ENCODE measurements at places on chromosomes 2 and 18.
A peak's percentile ranks its signal among the peaks of the same experiment; 100 is the strongest.

DNA sequence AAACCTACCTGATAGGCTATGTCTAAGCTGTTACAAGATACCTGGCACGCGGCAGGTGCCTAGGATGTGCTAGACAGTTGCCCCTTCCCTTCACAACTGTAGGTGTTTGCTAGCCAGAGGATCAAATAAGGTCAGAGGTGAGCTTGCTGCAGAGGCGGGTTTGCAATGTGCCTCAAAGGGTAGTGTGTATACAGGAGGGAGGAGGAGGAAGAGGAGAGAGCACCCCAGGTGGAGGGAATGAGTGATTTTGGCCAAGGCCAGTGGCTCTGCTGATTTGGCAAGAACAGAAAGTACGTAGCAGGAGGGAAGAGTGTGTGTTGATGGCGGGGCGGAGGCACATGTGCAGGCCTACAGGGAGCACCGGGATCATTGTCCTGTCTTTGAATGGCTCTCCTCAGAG is 236.5 kb downstream of the HAUS1 start:
- ATAC-seq: no peak

DNA sequence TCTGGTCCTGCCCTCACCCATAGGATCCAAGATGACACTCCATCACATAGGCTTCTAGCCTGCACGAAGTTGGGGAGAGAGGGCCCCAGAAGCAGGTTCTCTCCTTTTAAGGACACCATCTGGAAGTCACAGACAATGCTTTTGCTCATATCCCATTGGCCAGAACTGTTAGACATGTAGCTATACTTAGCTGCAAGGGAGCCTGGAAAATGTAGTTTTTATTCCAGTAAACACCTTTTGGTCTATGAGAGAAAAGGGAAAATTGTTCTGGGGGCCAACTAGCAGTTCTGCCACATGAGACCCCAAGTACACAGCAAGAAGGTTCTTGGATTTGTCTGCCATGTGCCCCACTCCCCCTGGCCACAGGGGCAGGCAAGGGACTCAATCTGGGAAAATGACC is 206.1 kb downstream of the ZFP36L2 start:
- ATAC-seq: no peak

DNA sequence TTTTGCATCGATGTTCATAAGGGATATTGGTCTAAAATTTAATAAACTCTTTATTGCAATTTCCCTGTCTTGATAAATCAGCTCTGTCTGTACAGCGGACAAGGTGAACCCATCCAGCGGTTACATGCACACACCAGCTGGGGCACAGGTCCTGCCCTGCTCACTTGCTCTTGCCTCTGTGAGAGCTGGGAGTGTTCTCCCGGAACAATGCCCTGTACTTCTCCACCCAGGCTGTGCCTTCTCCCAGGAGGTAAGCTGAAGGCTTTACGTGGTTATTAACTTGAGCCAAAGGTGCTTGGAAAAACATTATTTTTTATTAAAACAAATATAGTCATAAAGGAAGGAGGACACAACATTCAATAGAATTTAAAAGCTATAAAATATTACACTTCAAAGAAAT is 117.6 kb downstream of the ALPK2 start:
- ATAC-seq: peak; percentile 31

DNA sequence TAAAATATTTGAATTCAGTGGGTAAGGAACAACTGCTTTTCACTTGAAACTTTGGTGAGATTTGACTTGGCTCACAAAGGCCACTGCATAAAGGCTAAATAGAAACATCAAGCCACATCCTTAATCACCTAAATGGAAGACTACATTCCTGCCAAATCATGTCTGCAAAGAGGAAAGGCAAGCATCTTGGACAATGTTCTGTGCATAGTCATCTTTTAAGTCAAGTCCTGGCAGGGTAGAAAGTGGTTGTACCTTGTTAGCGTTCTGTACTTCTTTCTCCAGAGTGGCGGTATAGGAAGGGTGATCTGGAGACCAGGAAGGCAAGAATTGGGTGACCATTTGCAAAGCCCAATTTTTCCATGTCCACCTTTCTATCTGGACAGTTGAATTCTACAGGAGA is 121.4 kb upstream of the SLC14A2 start:
- no peak for ATAC-seq

DNA sequence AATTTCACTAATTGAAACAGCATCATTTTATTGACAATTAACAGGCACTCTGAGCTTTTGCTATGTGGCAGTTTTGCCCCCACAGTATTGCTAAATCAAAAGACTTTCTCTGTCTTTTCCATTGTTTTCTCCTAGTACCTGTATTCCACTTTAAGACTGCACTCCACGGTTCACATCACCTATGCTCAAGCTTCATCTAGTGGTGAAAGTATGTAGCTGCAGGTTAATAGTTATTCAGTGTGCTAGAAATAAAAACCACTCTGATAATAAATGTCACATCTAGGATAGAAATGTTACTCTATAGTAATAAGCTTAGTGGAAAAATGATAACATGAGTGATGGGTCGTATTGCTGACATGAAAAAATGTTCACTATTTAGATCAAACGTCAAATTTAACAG is 24.6 kb downstream of the ARL6IP6 start:
- peak; percentile 47 for ATAC-seq

DNA sequence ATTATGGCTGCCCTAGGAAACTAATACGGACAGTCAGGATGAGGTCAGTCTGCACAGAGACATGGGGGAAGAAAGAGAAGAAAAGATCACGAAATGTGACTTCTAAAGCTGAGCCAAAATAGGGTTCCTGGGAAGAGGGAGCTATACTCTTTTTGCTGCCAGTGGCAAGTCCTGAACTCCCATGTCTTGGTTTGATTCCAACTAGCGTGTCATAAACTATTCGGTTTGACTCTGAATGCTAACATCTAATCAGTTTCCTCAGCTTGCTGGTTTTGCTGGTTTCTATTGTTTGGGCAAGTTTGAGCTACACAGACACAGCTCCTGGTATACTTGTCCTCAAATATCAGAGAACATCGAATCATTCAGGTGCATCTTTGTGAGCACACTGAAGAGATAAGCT is 80.5 kb upstream of the CYP1B1 start:
- ATAC-seq: no peak

- ATAC-seq: no peak
Observed at GRCh38 chr2:170774074-170774473, 3.9 kb downstream of the ERICH2 start.

- no peak for ATAC-seq
Observed at GRCh38 chr18:905307-905947, 756 bp downstream of the ADCYAP1 start.

DNA sequence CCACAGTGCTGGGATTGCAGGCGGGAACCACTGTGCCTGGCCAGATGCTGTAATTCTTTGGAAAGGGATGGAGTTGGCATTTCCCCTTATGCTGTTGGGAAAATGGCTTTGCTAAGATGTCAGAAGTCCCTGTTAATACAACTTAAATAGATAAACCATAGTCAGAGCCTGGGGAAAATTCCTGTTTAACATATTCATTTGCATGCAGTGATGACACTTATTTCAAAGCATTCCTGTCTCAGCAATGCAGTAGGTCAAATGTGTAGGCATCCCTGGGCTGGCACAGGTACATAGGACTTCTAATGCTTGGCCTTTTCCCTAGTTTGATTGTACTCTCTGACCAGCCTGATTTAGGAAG is 38.6 kb downstream of the RAMP1 start:
- no peak for ATAC-seq

DNA sequence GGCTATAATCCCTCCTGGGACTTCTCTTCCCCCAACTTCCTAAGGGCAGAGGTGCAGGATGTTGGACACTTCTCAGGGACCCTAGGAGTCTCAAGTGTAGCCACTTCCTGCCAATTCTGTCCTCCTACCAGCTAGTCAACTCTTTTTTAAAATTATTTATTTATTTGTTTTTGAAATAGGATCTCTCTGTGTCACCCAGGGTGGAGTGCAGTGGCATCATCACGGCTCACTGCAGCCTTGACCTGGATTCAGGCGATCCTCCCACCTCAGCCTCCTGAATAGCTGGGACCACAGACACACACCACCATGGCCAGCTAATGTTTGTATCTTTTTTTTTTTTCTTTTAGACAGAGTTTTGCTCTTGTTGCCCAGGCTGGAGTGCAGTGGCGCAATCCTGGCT is 11.5 kb downstream of the SFTPB start:
- no peak for ATAC-seq

- ATAC-seq: no peak
Observed at GRCh38 chr2:176291809-176292283, 22.6 kb downstream of the MTX2 start.

- ATAC-seq: no peak
Observed at GRCh38 chr18:76142611-76143010, 352.4 kb downstream of the ZNF516 start.

DNA sequence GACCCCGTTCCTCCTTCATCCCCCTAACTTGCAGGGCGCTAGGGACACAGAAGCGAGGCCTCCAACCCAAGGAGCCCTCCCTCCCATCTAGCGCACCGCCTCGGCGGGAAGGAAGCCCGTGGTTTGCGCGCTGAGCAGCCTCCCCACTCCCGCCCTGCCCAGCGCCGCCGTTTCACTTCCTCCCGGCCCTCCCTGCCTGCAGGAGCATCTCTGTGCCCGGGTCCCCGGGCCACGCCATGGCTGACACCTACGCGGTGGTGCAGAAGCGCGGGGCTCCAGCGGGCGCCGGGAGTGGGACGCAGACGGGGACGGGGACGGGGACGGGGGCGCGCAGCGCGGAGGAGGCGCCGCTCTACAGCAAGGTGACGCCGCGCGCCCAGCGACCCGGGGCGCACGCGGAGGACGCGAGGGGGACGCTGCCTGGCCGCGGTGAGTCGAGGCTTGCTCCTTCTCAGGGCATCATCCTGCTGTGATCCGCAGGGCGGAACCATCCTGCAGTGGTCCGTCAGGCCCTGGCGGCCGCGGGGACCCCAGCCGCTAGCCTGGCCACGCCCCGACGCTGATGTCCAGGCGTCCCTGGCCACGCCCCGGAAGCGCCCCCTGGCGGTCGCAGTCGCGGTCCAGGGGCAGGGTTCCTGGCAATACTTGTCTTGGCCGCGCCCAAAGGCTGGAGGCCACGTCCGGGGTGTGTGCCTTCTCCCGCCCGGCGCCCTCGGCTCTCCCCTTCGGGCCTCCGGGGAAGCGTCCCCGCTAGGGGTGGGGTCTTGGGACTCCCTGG is 16.4 kb downstream of the PTPN18 start:
- peak; percentile 76 for ATAC-seq

- ATAC-seq: no peak
Observed at GRCh38 chr2:80303909-80304837, at the start of gene LRRTM1. LRRTM1 (minus strand) TSS chr2:80304752; CDS start chr2:80303819, 933 bp downstream.

GRCh38 chr18:39801848-39802247 is 2153.2 kb upstream of the PIK3C3 start:
- no peak for ATAC-seq

- no peak for ATAC-seq
Observed at GRCh38 chr2:189954989-189955388, 107.5 kb downstream of the MSTN start.

DNA sequence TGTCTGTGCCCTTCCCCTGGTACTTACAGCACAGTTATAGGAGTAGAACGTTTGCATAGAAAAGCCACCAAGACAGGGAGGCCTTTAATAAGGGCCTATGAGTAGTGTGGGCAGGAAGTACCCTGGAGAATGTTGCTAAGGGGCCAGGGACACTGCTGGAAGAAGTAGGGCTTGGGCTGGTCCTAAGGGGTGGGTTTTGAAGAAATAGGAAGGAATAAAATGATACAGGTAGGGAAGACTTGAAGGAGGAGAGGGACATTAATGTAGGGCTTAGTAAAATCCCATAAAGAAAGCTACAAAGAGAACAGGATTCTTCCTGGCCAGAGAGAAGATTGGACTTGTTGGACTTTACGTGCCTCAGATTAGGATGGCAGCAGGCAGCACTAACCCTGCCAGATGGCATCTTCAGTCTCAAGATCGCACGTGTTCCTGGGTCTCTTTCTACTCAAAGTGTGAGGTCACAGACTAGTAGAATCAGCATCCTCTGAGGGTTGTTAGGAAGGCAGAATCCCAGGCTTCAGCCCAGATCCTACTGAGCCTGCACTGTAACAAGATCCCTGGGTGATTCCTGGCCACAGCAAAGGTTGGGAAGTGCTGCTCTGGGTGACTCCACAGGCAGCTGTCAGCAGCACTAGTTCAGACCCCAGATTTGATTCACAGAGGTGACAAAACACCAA is 39.2 kb downstream of the EPAS1 start:
- no peak for ATAC-seq

DNA sequence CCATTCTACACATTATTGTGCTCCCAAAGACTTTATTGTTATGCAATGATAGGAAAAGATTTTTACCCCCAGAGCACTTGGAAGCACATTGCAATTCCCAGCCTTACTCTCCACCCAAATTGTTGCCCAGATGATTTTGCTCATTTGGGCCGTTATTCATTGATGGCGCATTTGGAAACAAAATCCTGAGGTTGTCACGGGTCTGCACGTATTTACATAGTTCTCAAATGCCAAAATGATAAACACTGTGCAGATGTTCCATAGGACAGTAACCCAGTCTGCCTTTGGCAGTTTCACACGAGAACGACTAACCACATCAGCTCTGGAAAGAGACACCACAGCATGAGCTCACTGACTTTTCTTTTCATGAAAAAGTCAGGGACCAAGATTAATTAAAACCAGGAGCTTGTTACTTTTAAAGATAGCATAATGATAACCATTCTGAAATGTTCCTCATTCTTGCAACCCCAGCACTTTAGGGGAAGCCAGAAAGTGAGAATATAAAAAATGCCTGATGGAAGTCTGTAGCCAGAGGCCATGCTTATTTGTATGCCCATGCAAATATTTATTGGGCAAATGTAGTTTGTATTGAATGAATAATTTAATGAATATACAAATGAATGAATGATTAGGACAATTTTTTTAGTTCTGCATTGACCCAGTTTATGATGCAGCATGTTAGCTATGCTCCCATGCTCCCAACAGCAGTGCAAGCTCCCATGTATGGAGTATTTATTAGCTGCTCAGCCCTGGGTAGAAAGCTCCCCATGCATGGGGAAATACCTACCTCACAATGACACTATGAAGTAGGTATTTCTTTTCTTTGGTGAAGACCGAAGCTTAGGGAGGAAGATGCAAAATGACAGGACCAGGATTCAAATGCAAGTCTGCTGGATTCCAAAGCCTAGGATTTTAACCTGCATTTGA is 84.6 kb downstream of the MAIP1 start:
- no peak for ATAC-seq

- ATAC-seq: no peak
Observed at GRCh38 chr2:168645696-168646338, 156.6 kb upstream of the NOSTRIN start.

- peak; percentile 54 for ATAC-seq
Observed at GRCh38 chr18:48540251-48541025, 1.6 kb downstream of the CTIF start.

DNA sequence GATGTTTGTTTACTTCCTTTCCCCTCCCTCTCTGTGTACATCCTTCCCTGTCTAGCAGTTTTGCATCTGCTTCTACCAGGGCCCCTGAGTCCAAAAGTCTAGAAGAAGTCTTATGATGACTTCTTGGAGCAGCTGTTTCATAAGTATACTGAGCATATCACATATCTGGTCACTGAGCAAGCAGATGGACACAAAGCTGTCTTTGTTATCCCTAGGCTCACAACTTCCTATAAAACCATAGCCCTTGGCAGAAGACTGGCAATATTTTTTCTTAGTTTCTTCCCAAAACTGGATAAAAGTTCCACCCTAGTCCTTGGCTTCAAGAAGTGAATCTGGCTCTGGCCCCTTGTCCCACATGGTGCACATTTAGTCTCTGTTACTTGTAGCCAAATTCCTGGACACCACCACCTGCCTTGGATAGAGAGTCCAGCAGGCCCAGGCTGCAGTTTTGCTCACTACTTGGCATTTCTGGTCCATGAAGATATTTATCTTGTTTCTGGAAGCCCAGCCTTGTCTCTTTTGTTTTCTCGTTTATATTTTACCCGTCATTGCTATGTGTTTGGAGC is 22.5 kb downstream of the THOC1 start:
- no peak for ATAC-seq

GRCh38 chr2:186533717-186534116 is 47.7 kb downstream of the ZC3H15 start:
- ATAC-seq: no peak

- no peak for ATAC-seq
Observed at GRCh38 chr2:238963971-238964328, 116.1 kb downstream of the TWIST2 start.
